ENCODE measurements at places on chromosomes 1 and 21. TPM values are rescaled to one million over a fixed set of nuclear protein-coding genes. Genes with fewer than 3 reads are reported as not detected.

GRCh38 chr1:15937146-15937545 lies 38.8 kb downstream of the ZBTB17 start:
- DNase-seq: no peak

- DNase-seq: no peak
Measured at GRCh38 chr1:56171670-56172069, 407.7 kb downstream of the PLPP3 start.

GRCh38 chr1:52725903-52726264 lies 369 bp upstream of the ZYG11B start:
- no peak for DNase-seq

DNA sequence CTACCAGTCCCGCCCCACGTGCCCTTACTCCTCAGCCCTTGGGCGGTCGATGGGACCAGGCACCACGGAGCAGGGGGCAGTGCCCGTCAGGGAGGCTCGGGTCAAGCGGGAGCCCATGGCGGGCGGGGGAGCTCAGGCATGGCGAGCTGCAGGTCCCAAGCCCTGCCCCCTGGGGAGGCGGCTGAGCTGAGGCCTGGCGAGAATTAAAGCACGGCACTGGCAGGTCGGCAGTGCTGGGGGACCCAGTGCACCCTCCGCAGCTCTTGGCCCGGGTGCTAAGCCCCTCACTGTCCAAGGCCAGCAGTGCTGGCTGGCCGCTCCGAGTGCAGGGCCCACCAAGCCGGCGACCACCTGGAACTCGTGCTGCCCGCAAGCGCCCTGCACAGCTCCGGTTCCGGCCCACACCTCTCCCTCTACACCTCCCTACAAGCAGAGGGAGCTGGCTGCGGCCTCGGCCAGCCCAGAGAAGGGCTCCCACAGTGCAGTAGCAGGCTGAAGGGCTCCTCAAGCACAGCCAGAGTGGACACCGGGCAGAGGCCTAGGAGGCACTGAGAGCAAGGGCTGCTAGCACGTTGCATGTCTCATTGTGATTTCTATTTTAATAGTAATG lies 166.8 kb upstream of the FMN2 start:
- DNase-seq: no peak

GRCh38 chr1:23867542-23867894 lies 572 bp downstream of the FUCA1 start:
- DNase-seq: no peak

GRCh38 chr1:93304716-93305138 lies 41.0 kb upstream of the DR1 start:
- DNase-seq: peak; percentile 69

GRCh38 chr1:153888533-153888932 lies 34.2 kb downstream of the GATAD2B start:
- no peak for DNase-seq

DNA sequence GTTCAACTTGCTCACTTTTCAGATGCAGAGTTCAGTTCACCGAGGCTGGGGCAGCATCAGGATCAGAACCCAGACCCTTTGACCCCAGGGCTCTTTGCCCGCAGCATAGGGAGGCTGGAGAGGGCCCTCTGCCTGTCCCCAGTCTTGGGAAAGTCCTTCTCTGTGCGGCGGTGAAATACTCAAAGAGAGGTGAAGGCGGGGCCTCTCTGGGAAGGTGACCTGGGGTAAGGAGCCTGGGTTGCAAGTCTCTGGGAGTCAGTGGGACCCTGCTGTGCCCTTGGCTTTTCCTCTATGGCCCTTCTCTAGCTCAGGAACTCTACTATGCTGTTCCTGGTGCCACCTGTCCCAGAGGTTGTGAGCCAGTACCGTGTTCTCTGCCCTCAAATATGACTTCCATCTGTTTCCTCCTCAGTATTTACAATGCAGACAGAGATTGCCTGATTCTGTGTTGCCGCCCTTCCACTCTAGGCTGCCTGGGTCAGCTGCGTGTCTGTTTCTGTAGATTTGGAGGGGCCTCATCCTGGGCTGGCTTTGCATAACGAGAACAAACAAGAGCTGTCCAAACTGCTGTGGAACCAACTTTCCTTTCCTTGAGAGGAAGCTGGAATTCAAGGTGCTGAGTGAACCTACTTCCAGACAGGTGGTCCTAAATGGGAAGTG lies 18.7 kb upstream of the ZBTB21 start:
- DNase-seq: no peak

DNA sequence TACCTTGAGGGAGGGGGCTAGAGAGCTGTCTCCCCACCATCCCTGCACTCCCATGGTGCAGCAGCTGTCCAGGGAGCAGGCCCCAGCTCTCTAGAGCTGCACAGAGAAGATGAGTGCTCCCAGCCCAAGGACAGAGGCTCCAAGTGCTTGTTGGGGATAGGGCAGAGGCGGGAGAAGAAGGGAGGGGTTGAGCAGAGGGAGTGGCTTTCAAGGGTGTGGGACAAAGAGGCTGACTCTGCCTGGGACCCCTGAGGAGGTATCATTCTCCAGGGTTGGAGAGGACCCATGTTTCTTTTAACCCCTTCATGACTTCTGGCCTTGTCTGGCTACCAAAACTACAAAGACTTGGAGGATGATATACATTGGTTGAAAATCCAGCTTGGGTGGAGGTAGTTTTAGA lies 14.6 kb downstream of the FOXD2 start:
- DNase-seq: peak; percentile 38

DNA sequence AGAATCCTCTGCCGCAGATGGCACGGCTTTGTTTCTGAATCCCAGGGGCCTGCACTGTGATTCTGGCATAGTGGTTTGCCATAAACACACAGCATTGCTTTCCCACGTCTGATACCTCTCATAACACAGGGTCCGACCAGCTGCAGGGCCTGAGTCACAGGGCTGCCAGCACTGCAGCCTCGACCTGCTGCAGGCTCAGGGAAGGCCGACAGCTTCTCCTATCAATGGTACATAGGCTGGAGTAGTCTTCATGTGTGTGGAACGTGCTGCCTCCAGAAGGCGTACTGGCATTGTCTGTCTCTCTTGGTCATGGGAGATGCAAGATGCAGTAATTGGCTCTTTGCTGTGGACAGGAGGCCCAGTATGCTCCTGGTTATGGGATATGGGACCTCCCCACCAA lies 53.5 kb upstream of the PDE9A start:
- no peak for DNase-seq

GRCh38 chr21:37059181-37059580 lies 13.7 kb downstream of the PIGP start:
- DNase-seq: no peak

- no peak for DNase-seq
Measured at GRCh38 chr1:184770181-184770979, 15.7 kb upstream of the EDEM3 start.

DNA sequence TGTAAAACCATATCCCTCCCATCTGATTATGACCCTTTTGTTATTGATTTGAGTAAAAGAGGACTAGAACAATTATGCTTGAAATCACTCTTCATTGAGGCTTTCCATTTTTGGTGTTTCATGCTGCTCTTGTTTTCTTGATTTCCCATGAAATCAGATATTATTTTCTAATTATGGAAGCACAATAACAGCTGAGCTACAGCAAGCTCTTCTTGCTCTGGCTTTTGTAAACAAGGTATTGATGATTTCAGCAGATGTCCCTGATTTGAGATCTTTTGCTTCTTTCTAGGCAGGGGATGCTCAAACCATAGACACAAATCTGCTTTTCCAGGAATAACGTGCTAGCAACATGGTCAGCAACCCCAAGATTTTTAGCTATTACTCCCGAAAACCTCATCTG lies 607.8 kb downstream of the NCAM2 start:
- DNase-seq: no peak

- no peak for DNase-seq
Measured at GRCh38 chr1:230568008-230568407, 74.3 kb upstream of the COG2 start.

DNA sequence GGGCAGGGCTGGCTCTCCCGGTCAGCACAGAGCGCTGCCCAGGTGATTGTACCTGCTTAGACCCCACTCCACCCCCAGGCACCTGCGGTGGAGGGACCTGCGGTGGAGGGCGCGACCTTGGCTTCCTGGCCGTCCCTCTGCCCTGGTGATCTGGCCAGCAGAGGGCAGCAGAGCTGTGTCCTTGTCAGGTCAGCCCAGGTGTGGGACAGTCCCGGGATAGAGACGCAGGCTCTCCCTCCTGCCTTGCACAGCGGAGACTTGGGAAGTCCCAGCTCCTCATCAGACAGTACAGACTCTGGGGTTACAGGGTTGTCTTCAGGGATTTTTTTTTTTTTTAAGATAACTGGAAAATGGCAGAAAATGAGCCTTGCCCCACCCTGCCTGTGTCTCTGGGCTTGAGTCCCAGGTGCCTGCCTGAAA lies 10.0 kb downstream of the SLX9 start:
- DNase-seq: peak; percentile 90

Gene PODN
- not detected for total RNA-seq

Gene C1orf159
- 24.0 TPM for total RNA-seq

Gene BCAR3
- 12.4 TPM for total RNA-seq

Measured in neural progenitor cell (in vitro differentiated cells).